ENCODE measurements at places on chromosomes 2 and 18. TPM values are rescaled to one million over a fixed set of nuclear protein-coding genes. Genes with fewer than 3 reads are reported as not detected.

The CIDEA gene
- total RNA-seq, result not detected

The HSBP1L1 gene
- 55.2 TPM for total RNA-seq

The RTKN gene
- 66.1 TPM for total RNA-seq

The CAVIN2 gene
- total RNA-seq, result 4.8 TPM

The IL1RL1 gene
- total RNA-seq, result 15.6 TPM

DNA sequence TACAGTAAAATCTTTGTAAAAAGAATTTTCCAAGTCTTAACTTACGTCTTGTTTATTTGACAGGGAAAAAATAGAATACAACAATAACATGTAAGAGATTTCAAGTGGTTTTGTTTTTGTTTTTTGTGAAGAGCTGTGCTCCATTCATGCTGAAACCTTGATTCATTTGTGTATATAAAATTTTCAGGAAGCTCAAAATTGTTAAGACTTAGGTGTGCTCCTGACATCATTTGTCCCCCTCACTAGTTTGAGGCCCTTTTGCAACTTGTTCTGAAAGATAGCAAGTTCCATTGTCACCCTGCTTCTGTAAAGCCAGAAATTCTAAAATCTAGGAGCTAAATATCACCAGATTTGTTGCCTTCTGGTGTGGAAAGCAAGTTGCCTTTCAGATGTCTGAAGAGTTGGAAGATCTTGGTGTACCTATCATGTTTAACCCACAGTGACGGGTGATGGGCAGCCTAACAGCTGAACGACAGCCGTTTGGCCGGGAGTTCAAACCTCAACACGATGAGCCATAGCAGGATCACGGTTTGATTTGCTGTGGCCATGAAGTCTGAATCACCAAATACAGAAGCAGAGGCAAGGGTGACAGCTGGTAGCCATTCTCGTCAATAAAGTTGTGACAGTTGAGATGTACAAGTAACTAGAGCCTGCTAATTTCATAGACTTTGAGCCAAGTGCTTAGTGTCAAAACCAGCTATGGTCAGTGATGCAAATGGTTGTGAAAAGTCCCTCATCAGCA lies 205.5 kb upstream of the SP5 start:
- DNase-seq, result no peak

DNA sequence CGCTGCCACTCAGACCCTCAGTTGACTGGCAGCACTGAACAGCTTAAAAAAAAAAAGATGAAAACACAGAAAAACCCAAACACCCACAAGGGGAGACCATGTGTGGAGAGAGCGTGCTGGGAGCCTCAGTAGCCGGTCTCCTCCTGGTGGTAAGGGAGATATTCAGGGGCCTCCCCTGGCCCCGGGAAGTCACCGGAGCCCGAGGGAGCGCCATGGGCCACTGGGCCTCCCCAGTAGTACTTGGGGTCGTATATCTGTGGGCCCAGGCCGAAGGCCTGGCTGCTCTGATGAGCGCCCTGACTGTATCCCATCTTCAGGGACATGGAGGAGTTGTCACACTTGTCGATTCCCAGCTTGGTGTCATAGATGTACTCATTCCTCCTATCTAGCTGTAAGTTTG lies 145.7 kb upstream of the TEKT4 start:
- no peak for DNase-seq

GRCh38 chr2:85355073-85355410 lies 473 bp downstream of the ELMOD3 start:
- no peak for DNase-seq

- no peak for DNase-seq
Observed at GRCh38 chr2:236366049-236366387, 101.8 kb upstream of the ASB18 start.

GRCh38 chr2:58922245-58922644 lies 681.1 kb upstream of the FANCL start:
- no peak for DNase-seq

DNA sequence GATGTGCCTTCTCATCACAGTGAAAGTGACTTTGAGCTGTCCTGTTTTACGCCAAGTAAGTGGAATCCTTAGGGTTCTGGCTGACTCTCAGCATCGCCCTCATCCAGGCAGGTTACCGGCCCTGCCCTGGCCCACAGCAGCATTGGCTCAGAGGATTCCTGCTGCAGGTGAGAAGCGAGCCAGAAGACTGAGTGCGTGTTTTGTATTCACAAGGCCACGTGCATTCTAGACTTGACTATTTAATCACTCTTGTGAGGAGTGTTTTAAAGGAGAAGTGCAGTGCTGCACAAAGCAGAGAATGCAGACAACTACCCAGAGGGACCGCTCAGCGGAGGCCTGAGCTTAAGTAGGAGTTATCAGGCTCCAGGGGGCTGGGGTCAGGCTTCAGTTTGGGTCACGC lies 48.3 kb downstream of the LAMA3 start:
- no peak for DNase-seq

GRCh38 chr18:41643427-41643826 lies 311.6 kb upstream of the PIK3C3 start:
- no peak for DNase-seq

DNA sequence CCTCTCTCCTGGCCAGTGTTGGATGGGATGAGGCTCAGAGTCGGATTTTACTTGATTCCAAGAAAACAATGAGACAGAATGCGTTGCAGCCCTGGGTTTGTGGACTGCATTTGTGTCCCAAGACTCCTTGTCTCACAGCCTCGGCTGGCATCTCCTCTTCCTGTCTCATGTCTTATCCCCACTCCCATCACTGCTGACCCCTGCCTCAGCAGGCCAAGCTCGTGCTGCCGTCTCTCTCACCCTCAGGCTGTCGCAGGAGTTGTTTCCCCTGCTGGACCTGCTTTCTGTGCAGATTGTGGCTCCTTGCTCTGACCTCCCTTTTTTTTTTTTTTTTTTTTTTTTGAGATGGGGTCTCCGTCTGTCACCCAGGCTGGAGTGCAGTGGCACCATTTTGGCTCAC lies 70.2 kb upstream of the RALBP1 start:
- DNase-seq, result no peak

DNA sequence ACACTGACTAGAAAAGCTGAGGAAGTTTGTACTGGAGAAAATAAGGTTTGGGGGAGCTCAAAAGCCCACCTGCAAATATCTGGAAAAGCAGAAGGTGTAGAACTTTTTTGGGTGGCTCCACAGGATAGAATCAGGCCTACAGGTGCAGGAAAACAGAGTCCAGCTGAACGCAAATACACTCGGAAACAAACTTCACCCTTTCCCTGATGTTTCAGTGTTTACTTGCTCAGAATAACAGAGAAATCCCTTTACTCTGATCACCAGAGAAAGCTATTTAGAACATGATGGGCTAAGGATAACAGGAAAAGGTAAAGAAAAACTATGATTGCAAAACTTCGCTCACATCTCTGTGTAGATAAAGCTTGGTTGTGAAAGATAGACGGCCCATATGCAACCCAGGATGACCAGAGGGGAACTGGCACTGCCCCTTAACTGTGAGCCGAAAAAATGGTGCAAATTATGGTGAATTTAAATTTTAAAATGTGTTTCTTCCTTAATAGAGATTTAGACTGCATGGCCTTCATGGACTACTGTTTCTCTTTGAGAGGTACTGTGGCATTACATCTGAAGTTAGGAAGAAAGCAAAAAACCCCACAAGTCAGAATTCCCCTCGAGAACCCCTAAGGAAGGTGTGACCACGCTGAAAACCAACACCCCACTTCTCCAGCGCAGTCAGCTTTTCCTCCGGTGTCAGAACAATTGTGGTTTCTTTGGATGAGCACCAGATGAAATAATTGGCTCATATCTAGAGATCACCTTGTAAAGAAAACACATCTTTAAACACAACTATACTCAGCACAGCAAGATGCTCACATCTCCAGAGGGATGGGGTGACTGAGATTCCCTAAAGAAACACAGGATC lies 84.5 kb upstream of the TMEM247 start:
- no peak for DNase-seq

DNA sequence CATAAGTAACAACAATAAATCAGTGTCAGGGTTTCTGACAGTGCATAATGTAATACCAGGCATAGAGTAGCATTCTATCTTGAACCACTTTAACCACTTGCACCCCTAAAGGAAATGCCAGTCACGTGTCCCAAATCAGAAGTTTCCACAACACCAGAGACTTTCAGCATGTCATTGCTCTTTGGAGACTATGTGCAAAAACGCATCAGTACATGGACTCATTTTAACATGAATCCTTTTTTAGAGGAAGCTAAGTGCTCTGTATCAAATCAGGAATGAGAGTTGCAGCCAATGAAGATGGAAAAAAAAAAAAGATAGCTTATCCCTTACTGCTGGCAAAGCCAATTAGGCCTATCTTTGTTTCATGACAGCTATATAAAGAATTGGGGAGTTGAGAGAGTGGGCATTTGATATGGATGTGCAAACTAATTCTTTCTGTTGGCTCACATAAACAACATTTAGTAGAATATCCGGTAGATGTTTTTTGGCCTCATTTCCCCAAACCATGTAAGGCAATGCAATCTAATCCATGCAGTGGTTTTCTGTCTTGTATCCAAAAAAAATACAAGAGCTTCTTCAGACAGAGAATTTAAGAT lies 353.1 kb downstream of the IRS1 start:
- no peak for DNase-seq

GRCh38 chr2:184413221-184413620 lies 185.1 kb upstream of the ZNF804A start:
- no peak for DNase-seq

- DNase-seq, result no peak
Observed at GRCh38 chr2:150410809-150411208, 76.7 kb downstream of the RND3 start.

DNA sequence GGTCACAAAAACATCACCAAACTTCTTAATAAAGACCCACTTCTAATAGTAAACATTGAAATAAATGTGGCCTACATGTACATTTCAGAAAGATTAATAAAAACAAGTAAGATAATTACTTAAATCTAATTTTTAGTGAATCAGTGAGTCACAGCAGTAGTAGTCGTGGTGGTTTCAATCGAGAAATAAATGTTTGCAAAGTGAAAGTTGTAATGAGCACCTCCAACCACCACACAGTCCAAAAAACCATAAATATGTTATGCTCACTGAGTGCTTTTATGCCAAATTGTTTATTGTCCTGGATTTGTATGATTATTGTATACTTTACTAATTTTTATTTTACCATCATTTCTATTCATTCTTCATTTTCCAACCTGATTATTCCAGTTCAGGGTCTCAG lies 61.8 kb upstream of the SPOPL start:
- DNase-seq, result no peak

- no peak for DNase-seq
Observed at GRCh38 chr2:208183972-208184705, 5.7 kb downstream of the C2orf80 start.

GRCh38 chr2:481388-481787 lies 193.5 kb upstream of the ALKAL2 start:
- no peak for DNase-seq
